Activated naive CD8-positive, alpha-beta T cell treated with anti-CD3 and anti-CD28 coated beads, Interleukin-2, amount 50 U/mL, for 16 hours (primary cell): ENCODE measurements at places on chromosomes 11 and 22.

GRCh38 chr11:118442908-118443589, 6.8 kb downstream of the KMT2A start:
- DNase-seq: no peak

- no peak for DNase-seq
Measured at GRCh38 chr11:117972629-117973502, 13.3 kb upstream of the IL10RA start.

GRCh38 chr11:87193756-87194470, 156.2 kb downstream of the TMEM135 start:
- DNase-seq: no peak

DNA sequence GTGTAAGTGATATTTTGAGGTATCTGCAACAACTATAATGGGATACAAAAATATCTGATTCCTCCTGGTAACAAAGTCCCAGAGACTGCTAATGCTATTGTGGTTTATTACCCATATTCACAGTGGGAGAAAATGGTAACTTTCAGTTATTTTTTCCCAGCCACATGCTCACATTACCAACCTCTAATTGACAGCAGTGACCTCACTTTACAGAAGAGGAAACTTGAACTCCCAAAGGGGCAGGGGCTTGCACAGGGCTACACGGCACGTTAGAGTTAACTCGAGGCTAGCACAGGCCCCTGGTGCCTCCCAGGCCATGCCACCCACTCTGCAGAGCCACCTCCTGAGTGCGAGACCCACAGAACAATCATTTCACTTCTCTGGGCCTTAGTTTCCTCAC, 132.4 kb downstream of the TENM4 start:
- DNase-seq: no peak

DNA sequence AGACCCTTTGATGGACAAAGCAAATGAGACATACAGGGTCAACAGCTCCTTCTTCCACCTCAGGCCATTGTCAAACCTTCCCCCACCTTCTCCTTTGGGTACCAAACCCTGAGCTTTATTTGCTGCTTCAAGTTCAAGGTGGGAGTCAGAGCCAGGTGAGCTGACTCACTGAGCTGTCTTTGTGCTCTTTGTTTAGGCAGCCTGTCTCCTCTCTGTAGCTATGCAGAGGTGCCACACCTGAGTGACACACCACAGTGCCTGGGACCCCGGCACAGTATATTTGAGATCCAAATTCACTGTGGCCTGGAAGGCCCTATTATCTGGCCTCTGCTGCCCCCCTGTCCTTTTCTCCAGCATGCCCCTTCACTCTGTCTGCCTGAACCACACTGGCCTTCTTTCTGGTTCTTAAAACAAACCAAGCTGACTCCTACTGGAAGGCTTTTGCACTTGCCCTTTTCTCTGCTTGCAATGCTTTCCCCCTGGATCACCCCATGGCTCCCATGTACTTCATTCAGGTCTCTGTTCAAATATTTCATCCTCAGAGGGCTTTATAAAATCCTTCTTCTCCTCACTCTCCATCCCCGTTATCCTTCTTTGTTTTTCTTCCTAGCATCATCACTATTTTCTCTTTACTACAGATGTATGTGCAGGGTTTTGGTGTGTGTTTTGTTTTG, 16.1 kb downstream of the LMO2 start:
- no peak for DNase-seq

DNA sequence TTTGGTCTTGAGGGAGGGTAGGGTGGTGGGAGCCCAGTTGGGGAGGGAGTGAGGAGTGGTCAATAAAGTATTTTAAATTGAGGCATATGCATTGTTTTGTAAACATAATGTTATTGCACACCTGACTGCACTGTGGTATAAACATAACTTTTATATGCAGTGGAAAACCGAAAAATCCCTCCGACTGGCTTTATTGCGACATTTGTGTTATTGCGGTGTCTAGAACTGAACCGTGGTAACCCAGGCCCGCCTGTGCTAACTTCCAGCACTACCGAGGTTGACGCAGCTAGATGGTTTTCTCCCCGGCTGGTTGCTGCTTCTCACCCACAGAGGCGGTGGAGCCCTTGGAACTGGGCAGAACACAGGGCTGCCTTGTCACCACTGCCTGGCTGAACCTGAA, 7.6 kb upstream of the RNH1 start:
- no peak for DNase-seq

DNA sequence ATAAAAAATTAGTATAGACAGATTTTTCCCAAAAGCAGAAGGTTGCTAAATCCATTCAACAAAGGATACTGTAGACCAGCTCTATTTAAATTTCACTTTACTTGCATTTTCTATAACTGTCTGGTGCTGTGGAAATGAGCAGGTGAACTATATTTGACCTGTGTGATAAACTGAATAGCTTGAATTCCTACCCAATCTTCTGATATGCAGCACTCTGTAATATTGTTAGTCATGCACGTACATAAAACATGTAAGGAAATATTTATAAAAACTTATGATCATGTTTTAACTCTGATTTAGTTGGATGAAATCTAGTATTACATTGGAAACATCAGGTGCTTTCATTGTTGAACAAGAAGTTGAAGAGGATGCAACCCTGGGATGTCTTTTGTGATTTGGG, 213.6 kb downstream of the DBX1 start:
- DNase-seq: no peak

GRCh38 chr22:39252461-39253434, 8.0 kb upstream of the PDGFB start:
- DNase-seq: no peak

DNA sequence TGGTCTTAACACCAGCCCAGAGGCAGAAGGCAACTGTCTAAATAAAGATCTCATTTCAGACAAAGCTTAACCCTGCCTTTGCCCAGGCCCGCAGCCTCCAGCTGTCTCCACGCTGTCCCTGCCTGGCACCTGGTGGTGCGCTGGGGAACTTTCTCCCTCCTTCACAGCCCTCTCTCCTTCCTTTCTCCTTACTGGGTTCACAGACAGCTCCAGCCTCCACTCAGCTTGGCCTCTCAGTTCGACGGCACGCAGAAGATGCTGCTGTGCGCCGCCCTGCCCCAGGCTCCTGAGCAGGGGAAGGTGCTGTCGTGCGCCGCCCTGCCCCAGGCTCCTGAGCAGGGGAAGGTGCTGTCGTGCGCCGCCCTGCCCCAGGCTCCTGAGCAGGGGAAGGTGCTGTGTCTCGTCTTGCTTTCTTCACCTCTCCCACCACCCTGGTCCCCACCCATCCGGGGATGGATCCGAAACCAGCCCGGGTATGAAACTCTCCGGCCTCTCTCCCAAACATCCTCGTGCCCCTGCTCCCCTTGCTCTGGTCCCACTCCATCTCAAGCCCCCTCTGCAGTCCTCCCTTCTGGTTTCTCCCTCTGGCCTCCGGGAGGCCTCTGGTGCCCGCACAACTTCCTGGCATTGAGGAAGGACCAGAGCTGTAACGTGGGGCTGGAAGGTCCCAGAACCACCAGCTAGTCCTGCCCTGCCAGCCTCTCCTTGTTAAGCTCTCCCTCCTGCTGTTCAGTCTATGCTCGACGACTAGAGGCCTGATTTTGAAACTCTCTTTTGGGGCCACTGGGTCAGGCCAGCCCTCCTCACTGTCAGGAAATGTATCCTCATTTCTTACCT, 22.9 kb upstream of the JAM3 start:
- no peak for DNase-seq

GRCh38 chr11:121117788-121118187, 16.7 kb downstream of the TECTA start:
- DNase-seq: no peak

DNA sequence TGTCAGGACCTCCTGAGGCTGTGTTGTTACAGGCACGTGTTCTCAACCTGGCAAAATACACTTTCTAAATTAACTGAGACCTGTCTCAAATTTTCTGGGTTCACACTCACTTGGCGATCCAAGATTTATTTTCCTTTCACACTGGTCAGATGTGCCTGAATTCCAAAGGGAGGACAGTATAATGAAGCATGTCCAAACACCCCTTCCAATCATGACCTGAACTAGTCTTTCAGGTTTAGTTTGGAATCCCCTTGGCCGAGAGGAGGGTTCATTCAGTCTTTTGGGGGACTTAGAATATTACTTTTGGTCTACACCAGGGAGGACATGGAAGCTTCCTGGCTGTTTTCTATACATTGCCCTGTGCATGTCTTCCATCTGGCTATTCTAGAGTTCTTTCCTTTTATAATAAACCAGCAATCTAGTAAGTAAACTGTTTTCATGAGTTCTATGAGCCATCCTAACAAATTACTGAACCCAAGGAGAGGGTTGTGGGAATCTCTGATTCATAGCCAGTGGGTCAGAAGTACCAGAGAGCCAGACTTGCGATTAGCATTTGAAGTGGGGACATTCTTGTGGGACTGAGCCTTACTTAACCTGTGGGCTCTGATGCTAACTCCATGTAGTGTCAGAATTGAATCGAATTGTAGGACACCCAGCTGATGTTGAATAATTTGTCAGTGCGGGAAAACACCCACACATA, 14.8 kb upstream of the TMEM216 start:
- no peak for DNase-seq

GRCh38 chr22:46040471-46041465, 63.8 kb upstream of the WNT7B start:
- no peak for DNase-seq

GRCh38 chr22:44127356-44127755, 53.4 kb upstream of the PARVG start:
- no peak for DNase-seq

GRCh38 chr11:70699294-70700221, 301.2 kb downstream of the CTTN start:
- no peak for DNase-seq

DNA sequence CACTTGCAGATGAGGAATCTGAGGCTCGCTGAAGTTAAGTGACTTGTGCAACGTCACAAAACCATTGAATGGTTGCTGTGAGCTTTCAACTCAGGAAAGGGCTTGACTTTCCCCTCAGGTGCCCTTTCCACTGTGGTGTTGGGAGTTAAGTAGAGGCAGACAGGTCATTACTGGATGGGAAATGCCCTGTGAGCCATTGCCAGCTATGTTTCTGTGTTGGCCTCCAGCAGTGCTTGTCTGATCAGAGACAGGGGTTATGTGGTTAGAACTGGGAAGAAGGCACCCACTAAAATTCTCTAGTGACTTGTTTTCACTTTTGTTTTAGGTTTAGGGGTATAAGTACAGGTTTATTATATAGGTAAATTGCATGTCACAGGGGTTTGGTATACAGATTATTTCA, 96.6 kb downstream of the FDX1 start:
- no peak for DNase-seq

DNA sequence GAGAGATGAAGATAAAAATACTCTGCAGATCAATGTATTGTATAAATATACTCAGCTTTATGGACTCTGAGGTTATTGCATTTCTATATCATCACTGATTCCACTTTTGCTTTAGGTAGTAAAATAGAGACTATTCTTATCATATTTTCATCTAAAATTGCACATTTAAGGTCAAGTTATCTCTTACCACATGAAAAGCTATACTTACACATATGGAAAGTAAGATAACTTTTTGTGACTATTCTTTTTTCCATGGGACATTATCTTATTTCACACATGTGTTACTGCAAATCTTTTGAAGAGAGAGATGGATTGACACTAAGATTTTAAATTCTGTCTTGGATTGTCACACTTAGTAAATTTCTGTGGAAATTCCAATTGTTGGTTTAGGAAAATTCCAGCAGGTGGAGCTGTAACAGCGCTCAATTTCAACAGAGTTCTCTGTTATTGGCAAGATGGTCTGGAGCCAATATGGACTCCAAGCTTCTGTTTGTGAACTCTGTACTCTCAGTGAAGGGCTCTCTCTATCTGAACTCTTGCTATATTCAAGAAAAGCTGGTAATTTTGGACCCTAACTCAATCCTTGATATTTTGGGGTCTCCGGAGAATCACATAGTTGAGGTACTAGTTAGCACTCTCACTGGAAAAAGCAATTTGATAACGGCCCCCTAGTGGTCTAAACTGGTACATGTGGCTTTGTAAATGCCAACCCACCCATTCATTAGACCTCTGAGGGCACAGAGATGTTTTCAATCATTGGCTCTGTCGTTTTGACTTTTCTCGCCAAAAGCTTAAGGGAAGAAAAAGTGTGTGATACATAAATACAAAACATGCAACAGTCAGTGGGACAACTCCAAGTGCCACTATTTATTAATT, 429.7 kb downstream of the ETS1 start:
- DNase-seq: peak; percentile 29

DNA sequence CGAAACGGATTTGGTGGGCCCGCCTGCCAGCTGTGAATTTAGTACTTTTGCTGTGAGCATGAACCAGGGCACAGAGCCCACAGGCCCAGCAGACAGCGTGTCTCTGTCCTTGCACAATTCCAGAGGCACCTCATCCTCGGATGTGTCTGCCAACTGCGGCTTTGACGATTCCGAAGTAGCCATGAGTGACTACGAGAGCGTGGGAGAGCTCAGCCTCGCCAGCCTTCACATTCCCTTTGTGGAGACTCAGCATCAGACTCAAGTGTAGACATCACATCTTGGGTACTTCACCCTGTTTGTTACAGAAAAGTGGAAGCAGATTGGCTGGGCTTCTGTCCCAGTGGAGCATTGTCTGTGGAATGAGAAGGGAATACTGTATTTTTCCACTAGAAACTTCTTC, 78.6 kb upstream of the MTNR1B start:
- DNase-seq: no peak

DNA sequence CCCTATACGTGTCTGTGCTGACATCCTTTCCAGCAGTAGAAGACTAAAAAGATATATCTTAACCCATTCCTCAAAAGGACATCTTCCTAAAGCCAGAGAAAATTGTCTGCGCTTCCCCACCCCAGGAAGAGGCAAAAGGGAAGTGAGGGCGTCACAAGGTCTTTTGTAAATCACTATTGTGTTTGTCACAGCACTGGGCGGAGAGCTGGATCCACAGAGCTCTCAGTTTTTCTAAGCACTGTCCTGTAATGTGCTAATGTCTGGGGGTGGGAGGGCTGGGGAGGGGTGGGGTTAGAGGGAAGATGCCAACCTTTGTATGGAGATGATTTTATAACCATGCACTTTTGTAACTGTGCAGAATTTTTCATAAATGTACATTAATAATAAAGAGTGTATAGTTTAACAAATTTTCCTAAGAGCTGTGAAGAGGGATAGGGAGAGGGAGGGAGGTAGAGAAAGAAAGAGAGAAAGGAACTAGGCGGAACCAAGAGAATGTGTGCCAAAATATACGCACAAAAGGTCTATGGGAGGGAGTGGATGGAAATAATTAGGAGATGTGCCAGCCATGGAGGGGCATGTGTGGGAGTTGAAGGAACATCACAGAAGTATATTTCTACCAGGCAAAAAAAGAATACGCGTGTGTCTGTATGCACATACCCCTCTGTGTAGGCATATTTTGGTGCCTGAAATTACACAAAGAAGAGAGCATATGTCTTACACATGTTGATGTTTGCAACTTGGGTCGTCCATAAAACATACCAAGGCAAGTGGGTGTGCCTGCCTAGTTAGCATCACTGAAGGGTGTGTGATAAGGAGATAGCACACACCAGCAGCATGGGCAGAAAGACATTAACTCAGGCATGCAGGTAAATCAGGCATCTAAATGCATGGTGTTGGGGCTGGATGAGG, 9.8 kb downstream of the LRRC55 start:
- no peak for DNase-seq
